Placental pericyte (primary cell): ENCODE measurements at places on chromosomes 2 and 18. TPM values are rescaled to one million over a fixed set of nuclear protein-coding genes. Genes with fewer than 3 reads are reported as not detected.

The PJVK gene
- total RNA-seq, result 0.72 and 1.5 TPM in 2 replicates

The FHOD3 gene
- 0.88 and 16.9 TPM in 2 replicates for total RNA-seq

The DNAH6 gene
- under 0.01 TPM in 2 replicates for total RNA-seq

The LRRC30 gene
- total RNA-seq, result not detected in 2 replicates

The CIDEA gene
- total RNA-seq, result 0.14 TPM in 1 of 2 replicates, not detected in the other

The MAP3K19 gene
- total RNA-seq, result not detected in 2 replicates

The OR6B2 gene
- not detected in 2 replicates for total RNA-seq

The FSHR gene
- not detected in 2 replicates for total RNA-seq

The FIGLA gene
- total RNA-seq, result not detected in 2 replicates

The CCDC93 gene
- 23.4 and 26.2 TPM in 2 replicates for total RNA-seq

The NTSR2 gene
- total RNA-seq, result not detected in 2 replicates

The SKOR2 gene
- total RNA-seq, result not detected in 2 replicates

The G6PC2 gene
- total RNA-seq, result not detected in 2 replicates

The LMAN1 gene
- 217 and 325 TPM in 2 replicates for total RNA-seq

The CRYBA2 gene
- total RNA-seq, result not detected in 2 replicates

The DBI gene
- 47.5 and 68.9 TPM in 2 replicates for total RNA-seq

The DPP4 gene
- total RNA-seq, result 71.4 and 636 TPM in 2 replicates

The SPOPL gene
- 13.3 and 13.8 TPM in 2 replicates for total RNA-seq

The GEN1 gene
- 6.8 and 29.2 TPM in 2 replicates for total RNA-seq
